ENCODE measurements at places on chromosomes 6 and 20. TPM values are rescaled to one million over a fixed set of nuclear protein-coding genes. Genes with fewer than 3 reads are reported as not detected.

Gene GPX5
- total RNA-seq: not detected

Gene VSTM2L
- not detected for total RNA-seq

Gene TREML2
- 1.7 TPM for total RNA-seq

Gene FAM184A
- 7.7 TPM for total RNA-seq

Gene METTL24
- total RNA-seq: not detected

Gene POM121L2
- not detected for total RNA-seq

Gene GRM4
- not detected for total RNA-seq

Gene RAD21L1
- total RNA-seq: not detected

Gene LAMA5
- 0.91 TPM for total RNA-seq

Gene NKX2-2
- total RNA-seq: not detected

DNA sequence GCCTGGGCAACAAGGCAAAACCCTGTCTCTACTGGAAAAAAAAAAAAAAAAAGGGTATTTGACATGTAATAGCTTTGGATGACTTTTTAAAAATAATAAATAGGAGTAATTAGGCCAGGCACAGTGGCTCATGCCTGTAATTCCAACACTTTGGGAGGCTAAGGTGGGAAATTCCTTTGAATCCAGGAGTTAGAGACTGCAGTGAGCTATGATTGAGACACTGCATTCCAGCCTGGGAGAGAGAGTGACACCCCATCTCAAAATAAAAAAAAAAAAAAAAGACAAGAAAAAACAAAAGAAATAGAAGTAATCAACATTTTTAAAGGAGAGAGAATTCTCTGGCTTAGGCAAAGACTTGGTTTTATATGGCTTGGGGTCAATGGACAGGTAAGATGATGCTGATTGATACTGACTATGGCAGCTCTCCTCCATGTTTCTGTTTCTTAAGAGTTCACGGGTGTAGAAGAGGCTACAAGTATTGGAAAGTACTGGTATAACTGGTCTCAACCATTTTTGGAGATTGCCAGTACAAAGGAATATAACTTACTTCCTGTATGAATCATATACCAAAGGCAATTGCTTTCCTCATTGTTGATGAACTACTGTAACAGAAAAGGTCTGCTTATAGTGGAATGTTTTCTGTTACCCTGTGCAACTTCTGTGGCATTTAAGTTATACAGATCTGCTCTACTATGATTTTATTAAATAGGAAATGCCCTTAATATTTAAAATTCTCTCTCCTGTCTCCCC lies 10.1 kb downstream of the MAP3K5 start:
- H3K27ac ChIP-seq: no peak overlapping the region
- H3K27me3 ChIP-seq: no peaks in the 10 kb centered on the region
- H3K4me1 ChIP-seq: peaks cover 65% of the 10 kb centered on the region
- no peak for DNase-seq

DNA sequence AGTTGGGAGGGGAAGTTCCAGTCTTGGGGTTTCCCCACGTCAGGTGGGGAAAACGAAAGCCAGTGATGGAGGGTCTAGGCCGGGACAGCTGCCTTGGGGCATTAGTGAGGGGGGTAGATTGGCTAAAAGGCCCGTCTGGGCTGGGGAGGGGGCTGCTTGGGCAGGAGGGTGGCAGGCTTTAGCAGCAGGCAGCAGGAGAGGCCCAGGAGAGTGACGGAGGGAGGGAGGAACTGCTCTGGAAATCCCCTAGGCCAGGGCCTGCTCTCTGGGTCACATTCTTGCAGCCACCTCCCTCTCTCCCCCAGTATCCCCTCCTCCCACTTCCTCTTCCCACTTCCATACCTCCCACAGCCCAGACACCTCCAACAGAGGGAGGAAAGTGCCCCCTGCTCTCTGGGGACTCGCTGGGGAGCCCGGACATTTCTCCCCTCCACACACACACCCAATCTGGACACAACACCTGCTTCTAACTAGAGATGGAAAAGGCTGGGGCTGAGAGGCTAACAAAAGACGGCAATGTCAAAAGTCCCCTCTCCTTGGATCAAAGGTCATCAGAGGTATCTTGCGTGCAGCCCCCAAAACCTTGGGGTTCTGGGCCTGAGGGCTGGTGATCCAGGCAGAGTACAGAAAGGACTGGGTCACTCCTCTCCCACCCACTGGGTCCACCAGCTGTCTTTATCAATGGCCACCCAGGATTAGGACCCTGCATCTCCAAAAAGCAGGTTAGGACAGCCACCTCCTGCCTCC lies 1.8 kb downstream of the NFKBIE start:
- H3K36me3 ChIP-seq: peaks cover 20% of the 10 kb centered on the region
- H3K4me3 ChIP-seq: peak overlapping the region; percentile 91
- H3K27ac ChIP-seq: peak overlapping the region; percentile 94

GRCh38 chr6:87907521-87907920 lies 140.1 kb upstream of the SPACA1 start:
- no peak overlapping the region for H3K27ac ChIP-seq
- H3K36me3 ChIP-seq: no peaks in the 10 kb centered on the region
- peaks cover 9% of the 10 kb centered on the region for H3K27me3 ChIP-seq
- DNase-seq: no peak
- peaks cover 4% of the 10 kb centered on the region for H3K4me1 ChIP-seq

- H3K36me3 ChIP-seq: no peaks in the 10 kb centered on the region
- peaks cover 2% of the 10 kb centered on the region for H3K27me3 ChIP-seq
- no peak for DNase-seq
Observed at GRCh38 chr6:53464927-53465460, 79.9 kb downstream of the GCLC start.

DNA sequence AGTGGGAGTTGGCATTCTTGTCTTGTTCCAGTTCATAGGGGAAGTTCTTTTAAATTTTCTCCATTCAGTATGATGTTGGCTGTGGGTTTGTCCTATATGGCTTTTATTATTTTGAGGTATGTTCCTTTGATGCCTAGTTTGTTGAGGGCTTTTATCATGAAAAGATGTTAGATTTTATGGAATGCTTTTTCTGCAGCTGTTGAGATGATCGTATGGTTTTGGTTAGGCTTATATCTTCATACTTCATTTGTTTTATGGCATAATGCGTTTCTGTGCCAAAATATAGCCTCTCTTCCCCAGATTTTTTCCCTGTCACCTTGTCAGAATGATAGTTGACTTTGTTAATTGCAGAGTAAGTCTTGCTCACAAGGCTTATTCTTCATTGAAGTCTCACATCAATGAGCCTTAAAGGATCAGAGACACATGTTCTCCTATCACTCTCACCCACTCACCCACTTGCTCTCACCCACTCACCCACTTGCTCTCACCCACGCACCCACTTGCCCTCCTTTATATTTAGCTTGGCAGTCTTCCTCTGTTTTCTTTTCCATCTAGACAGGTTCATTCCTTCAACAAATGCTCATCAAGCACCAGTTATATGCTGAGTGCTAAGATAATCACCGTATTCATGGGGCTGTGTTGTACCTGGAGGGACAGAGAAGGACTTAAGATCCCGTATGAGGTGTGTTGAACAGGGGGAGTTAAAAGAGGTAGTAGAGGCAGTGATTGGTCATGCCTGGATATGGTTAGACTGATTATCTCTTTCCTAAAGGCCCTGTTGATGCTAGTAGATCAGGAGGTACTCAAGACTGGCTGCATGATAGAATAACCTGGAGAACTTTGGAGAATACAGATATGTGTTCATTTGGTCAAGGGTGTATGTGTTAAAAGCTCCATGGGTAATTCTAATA lies 19.3 kb downstream of the UST start:
- DNase-seq: no peak
- H3K27ac ChIP-seq: no peak overlapping the region
- H3K4me1 ChIP-seq: peaks cover 15% of the 10 kb centered on the region
- H3K4me3 ChIP-seq: no peak overlapping the region
- peaks cover 5% of the 10 kb centered on the region for H3K27me3 ChIP-seq

DNA sequence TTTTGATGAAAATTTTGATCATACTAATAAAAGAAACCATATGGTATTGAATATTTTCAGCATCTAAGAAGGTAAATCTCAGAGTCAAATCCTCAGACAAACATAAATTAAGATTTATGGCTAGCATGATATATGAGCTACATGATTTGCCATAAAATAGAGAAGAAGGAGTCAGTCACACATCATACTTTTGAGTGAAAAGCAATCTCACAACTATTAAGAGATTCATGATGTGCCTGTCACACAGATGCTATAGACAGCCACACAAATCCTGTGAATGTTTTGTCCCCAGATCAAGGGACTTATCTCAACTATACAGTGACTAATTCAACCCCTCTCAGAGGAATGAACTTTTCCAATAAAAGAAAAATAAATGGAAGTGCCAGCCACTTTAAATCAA lies 85.7 kb downstream of the BTBD9 start:
- H3K36me3 ChIP-seq: no peaks in the 10 kb centered on the region
- H3K27me3 ChIP-seq: no peaks in the 10 kb centered on the region
- H3K4me1 ChIP-seq: no peaks in the 10 kb centered on the region
- H3K4me3 ChIP-seq: no peak overlapping the region
- DNase-seq: no peak

- no peaks in the 10 kb centered on the region for H3K27me3 ChIP-seq
- peak overlapping the region; percentile 94 for H3K4me3 ChIP-seq
- H3K4me1 ChIP-seq: peaks cover 92% of the 10 kb centered on the region
Observed at GRCh38 chr20:35772563-35773058, 796 bp downstream of the PHF20 start.

GRCh38 chr6:42276034-42276890 lies 58.6 kb upstream of the MRPS10 start:
- H3K4me3 ChIP-seq: no peak overlapping the region
- no peaks in the 10 kb centered on the region for H3K27me3 ChIP-seq
- peaks cover 33% of the 10 kb centered on the region for H3K4me1 ChIP-seq
- H3K27ac ChIP-seq: no peak overlapping the region

- no peak for DNase-seq
- no peaks in the 10 kb centered on the region for H3K4me1 ChIP-seq
- H3K27ac ChIP-seq: no peak overlapping the region
- H3K4me3 ChIP-seq: no peak overlapping the region
Observed at GRCh38 chr20:39602649-39603048, 640.5 kb downstream of the DHX35 start.

- H3K36me3 ChIP-seq: no peaks in the 10 kb centered on the region
- no peaks in the 10 kb centered on the region for H3K27me3 ChIP-seq
- no peak overlapping the region for H3K27ac ChIP-seq
- DNase-seq: peak; percentile 2
- H3K4me3 ChIP-seq: no peak overlapping the region
- H3K4me1 ChIP-seq: no peaks in the 10 kb centered on the region
Observed at GRCh38 chr6:161618831-161619454, 345.1 kb upstream of the AGPAT4 start.

- no peaks in the 10 kb centered on the region for H3K36me3 ChIP-seq
- DNase-seq: peak; percentile 61
- peaks cover 19% of the 10 kb centered on the region for H3K27me3 ChIP-seq
- H3K4me1 ChIP-seq: peaks cover 6% of the 10 kb centered on the region
- H3K27ac ChIP-seq: no peak overlapping the region
- peak overlapping the region; percentile 70 for H3K4me3 ChIP-seq
Observed at GRCh38 chr6:28953039-28953584, 29.3 kb upstream of the TRIM27 start.

DNA sequence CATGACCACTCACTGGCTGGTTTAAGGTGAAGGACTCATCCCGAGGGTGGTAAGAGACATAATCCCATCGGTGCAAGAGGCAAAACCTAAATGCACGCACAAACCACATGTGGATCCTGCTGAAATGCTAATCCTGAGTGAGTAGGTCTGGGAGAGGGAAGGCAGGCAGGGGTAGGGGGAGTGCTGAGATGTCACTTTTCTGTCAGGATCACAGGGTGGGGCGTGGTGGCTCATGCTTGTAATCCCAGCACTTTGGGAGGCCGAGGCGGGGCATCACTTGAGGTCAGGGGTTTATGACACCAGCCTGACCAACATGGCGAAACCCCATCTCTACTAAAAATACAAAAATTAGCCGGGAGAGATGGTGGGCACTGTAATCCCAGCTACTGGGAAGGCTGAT lies 97.7 kb upstream of the SRSF6 start:
- no peaks in the 10 kb centered on the region for H3K4me1 ChIP-seq
- no peaks in the 10 kb centered on the region for H3K27me3 ChIP-seq
- no peak overlapping the region for H3K27ac ChIP-seq
- no peak for DNase-seq
- no peaks in the 10 kb centered on the region for H3K36me3 ChIP-seq
- H3K4me3 ChIP-seq: no peak overlapping the region

DNA sequence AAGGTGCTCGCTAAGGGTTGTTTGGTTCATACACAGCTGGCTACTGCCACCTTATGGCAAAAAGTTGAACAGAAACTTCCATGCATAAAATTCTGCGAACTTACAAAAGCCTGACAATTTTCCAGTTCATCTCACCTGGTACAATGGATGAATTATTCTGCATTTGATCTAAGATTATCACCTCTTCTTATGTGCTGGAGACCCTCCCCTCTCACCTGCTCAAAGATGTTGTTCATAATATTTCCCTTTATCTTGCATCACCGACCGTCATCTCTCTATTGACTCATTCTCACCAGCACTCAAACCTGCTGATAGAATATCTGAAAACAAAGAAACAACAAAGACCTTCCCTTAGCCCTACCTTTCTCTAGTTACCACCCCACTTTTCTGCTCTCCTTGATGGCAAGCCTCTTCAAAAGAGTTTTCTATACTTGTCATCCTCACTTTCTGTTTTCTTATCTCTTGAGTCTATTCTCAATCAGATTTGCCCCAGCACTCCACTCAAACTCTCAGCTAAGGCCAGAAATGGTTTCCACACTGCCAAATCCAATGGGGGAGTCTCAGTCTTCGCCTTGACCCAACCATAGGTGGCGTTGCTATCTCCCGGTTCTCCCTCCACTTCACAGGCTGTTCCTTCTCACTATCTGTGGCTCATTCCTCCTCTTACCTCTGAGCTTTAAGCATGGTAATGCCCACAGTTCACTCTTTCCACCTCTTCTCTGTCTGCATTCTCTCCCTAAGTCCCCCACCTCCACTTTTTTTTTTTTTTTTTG lies 25.8 kb downstream of the SNRNP48 start:
- no peak overlapping the region for H3K27ac ChIP-seq
- DNase-seq: peak; percentile 45
- H3K36me3 ChIP-seq: peaks cover 11% of the 10 kb centered on the region
- H3K4me3 ChIP-seq: peak overlapping the region; percentile 65
- H3K27me3 ChIP-seq: no peaks in the 10 kb centered on the region

DNA sequence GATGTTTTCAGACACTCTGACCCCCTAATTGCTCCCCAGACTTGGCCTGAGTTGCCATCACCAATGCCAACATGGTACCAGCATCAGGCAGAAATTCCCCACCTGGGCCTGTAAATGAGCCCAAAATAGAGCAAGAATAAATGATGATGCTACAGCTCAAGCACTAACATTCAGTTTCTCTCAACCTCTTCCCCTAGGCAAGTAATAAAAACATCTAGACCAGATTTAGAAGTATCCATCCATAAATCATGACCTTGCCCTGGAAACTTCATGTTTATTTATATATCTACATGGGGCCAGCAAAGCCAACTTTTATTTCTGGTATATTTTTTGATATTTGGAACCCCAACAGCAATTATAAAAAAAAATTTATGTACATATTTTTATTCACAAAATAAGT lies 221.4 kb upstream of the PLN start:
- no peak overlapping the region for H3K4me3 ChIP-seq
- no peaks in the 10 kb centered on the region for H3K4me1 ChIP-seq
- no peaks in the 10 kb centered on the region for H3K36me3 ChIP-seq
- DNase-seq: no peak
- H3K27ac ChIP-seq: no peak overlapping the region

DNA sequence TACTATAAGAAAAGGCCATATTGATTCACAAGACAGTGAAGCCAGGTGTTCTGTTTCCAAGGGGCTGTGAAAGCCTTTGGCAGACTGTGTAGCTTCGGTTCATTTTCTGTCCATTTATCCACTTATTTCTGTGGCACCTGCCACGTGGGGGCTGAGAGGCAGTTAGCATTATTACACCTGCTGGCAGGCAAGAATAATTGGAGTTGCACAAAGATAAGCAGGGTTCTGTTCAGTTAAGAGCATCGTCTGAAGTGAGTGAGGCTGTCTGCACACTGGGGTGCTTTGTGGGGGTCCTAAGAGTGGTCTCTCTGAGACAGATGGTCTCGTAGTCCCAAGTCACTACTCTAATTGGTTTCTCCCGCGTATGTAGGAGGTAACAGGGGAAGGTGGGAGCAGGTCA lies 60.6 kb upstream of the CCN6 start:
- no peak for DNase-seq
- no peaks in the 10 kb centered on the region for H3K27me3 ChIP-seq
- peak overlapping the region; percentile 42 for H3K4me3 ChIP-seq
